ENCODE measurements at places on chromosomes 7 and 10.

DNA sequence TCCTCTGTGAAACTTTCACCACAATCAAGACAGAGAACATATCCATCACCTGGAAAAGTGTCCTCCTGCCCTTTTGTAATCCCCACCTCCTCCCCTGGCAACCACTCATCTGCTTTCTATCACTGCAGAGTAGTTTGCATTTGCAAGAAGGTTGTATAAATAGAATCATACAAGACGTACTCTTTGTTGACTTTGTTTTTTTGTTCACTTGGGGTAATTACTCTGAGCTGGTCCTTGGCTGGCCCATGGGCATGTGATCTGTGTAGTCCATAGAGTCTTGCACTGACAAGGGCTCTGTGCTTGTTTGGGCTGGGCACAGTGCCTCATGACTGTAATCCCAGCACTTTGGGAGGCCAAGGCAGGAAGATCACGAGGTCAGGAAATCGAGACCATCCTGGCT lies 7.8 kb upstream of the HACD1 start:
- DNase-seq = no peak

- DNase-seq = no peak
Measured at GRCh38 chr7:144821067-144821466, 14.8 kb downstream of the TPK1 start.

DNA sequence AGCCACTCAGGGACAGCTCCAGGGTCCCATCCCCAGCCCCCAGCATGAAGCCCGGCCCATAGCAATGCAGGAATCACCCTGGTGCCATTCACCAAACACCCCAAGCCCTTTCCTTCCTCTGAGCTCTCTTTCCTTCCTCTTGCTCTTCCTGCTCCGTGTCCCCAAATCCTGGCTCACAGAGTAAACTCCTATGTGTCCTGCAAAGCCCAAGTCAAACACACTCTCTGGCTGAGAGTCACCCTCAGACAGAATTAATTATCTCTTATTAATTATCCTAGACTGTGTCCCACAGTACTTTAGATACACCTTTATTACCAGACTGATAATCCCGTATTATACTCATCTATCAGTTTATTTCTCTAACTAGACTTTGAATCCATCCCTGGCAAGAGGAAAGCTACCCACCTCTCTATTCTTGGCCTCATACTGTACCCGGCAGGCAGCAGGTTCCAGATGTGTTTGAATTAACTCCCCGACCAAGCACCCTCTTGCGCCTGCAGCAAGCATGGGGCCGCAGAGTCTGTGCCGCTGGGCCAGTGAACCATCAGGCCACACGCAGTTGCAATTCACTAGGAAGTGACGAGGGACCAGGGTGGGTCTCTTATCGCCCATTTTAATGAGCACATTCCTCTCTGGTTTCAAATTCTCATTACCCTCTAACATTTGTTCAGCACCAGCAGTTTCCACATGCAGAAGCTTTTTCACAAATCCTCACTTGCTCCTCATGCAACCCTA lies 86.7 kb downstream of the PRKAG2 start:
- DNase-seq = no peak

DNA sequence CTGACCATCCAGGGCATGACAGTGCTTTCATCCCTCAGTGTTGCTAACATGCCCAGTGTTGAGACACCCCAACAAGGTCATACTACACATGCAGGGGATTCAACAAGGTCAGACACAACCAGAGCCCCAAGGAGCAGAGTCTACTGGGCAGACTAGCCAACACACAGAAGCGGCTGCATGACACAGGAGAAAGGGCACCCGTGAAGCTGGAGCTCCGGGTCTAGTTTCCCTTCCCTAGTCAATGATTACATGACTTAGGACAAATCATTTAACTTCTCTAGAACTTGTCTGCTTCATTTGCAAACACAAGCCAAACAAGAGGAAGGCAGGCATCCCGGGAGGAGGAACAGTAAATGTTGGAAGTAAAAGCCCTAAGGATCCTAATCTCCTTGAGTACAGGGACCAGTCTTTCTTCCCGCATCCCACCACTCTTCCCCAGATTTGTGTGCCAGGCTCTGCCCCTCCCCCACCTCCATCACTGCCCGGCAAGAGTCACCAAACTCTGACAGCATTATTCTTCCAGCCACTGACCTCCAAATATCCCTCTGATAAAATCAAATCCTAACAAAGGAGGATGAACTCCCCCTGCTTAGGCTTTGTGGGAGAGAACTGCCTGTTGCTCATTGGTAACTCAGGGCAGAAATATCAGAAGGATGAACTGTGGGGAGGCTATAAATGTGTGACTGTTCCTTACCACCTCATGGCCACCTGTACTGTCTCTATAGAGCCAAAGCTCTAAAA lies 104.3 kb downstream of the KCNMA1 start:
- DNase-seq = peak; percentile 47

DNA sequence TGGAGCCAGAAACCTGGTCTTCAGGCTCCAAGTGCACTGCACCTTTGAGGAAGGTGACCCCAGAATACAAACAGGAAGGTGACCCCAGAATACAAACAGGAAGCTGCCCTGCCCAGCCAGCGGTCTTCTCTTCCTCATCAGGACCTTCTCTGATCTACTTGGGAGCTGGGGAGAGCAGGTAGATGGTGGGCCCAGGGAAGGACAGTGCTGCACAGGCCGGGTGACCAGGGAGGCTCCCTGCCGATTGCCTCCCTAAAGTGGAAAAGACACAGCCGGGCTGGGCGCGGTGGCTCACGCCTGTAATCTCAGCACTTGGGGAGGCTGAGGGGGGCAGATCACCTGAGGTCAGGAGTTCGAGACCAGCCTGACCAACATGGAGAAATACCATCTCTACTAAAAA lies 151.8 kb upstream of the CHST15 start:
- DNase-seq = no peak

GRCh38 chr10:103580430-103580829 lies 86.9 kb downstream of the NEURL1 start:
- DNase-seq = no peak

GRCh38 chr10:131567279-131568162 lies 256.0 kb upstream of the TCERG1L start:
- no peak for DNase-seq

GRCh38 chr7:139111811-139112301 lies 2.3 kb upstream of the ZC3HAV1 start:
- no peak for DNase-seq

GRCh38 chr7:29885626-29886025 lies 79.3 kb downstream of the WIPF3 start:
- no peak for DNase-seq

- no peak for DNase-seq
Measured at GRCh38 chr10:23779301-23779700, 340.4 kb downstream of the OTUD1 start.

GRCh38 chr10:103082683-103083082 lies 110.4 kb downstream of the NT5C2 start:
- DNase-seq = no peak

DNA sequence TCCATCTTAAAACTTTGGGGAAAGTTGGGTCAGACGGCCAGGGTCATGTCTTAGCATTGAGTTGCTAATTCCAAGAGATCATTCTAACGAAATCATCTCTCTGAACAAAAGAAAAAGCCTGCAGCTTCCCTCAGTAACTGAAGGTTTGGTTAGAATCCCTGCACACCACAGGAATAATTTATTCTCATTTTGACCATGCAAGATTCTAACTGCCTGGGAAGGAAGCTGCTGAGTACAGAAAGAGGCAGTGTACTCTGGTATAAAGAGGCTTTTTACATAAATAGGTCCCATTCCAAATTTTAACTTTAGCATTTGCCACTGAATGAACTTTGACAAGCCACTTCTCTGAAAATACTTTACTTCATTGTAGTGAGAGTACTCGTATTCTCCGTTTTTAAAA lies 76.9 kb upstream of the RSBN1L start:
- no peak for DNase-seq

DNA sequence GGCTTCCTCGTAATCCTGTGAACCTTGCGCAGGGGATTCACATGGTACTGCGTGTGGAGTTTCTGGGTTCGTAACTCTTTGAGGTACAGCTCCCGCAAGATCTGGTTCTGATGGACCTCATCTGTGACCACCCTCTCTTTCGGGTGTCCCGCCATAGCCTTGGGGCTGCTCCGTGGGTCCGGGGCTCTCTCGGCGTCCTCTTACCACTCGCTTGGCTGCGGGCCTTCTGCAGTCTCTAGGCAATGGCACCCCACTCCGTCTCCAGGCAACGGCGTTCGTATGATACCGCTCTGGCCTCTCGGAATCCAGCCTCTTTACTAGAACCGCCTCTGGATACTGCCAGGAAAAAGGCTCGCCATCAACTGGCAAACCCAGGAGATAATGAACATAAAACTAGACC lies 54.7 kb upstream of the AMPH start:
- no peak for DNase-seq

DNA sequence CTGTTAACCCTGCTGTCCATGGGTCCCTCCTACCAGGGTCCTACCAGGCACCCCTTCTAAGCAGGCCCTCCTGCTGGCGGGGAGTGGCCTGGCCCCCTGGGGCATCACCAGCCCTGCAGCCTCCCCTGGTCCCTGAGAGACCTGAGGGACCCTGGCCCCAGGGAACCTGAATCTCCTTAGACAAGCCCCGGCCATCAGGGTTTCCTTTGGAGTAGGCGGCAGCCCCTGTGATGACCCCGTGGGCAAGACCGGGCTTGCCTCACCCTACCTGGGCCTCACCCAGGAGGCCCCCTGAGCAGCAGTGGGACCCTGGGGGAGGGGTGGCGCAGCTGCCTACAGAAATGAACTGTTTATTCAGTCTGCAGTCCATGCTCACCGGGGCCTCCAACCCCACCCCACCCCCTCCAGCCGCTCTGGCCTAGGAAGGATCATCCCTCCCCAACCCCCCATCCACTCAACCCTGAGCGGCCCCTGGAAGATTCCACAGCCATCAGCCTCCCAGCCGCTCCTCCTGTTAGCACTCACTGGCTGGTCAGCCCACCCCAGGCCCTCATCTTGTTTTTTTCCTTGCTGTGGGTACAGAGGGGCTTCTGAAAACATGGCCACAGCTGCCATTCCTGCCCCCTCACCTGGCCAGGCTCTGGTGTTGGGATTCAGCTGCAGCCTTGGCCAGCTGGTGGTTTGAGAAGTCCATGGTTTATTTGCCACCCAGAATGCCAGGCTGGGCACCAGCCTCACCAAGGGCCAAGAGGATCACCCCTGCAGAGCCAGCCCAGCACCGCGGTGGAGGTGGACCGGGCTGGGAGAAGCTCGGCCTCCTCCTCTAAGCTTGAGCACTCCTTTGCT lies 34.8 kb upstream of the CHST15 start:
- no peak for DNase-seq

DNA sequence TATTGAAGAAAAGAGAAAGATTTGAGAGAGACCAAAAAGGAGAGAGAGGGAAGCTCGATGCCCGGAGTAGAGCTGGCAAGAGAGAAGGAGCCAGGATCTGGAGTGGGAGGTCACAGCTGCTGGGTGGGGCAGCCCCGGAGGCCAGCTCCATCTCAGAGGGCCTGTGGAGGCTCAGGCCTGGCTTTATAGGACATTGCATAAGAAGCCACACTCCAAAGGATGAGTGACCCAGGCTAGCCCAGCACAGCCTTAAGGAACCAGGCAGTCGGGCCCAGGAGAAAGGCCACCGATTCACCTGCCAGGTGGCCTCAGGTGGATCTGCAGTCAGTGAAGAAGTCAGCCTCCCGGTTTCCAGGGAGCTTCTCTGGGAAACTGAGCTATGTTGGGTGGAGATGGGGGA lies 676 bp downstream of the PLAC9 start:
- DNase-seq = peak; percentile 64

- no peak for DNase-seq
Measured at GRCh38 chr7:145313551-145313950, 477.7 kb upstream of the TPK1 start.

- DNase-seq = peak; percentile 75
Measured at GRCh38 chr7:127667017-127667670, 15.2 kb downstream of the SND1 start.

DNA sequence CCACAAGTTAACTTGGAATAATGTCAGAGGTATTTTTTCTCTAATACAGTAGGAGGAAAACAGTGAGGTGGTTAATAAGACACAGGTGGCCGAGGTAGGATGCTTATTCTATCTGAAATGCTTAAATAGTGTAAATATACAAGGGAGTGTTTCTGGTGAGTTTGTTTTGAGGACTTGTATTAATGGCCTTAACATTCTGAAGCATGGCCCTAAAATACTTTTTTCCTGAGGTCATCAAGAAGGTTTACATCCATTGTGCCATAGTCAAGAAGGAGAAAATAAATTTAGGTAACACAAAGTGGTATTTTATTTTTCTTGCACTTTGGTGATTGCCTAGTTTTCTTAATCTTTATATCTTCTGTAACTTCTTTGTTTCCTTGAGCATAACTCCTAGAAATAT lies 18.8 kb downstream of the GNAI1 start:
- DNase-seq = peak; percentile 50

DNA sequence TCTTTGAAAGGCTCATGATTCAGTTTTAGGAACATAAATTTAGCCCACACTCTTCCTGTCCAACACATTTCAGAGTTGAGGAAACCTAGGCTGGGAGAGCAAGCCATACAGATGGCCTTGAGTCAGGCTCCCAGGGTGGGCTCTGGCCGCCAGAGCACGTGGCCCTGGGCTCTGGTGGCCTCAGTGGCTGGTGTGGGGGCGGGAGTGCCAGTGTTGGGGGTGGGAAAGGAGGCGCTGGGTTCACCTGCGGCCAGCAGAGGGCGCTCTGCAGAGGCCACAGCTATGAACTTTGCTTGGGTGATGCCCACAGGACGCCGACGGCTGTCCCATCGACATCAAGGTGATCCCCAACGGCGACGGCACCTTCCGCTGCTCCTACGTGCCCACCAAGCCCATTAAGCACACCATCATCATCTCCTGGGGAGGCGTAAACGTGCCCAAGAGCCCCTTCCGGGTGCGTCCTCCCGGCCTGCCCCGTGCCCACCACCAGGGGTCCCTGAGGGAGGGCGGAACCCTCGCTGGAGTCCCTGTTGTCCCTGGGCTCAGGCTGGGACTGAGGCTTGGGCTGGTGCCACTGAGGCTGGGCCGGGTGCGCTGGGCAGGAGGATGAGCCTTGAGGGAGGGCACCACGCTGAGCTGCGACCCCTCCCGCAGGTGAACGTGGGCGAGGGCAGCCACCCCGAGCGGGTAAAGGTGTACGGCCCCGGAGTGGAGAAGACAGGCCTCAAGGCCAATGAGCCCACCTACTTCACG lies 11.9 kb downstream of the FLNC start:
- peak; percentile 52 for DNase-seq

- peak; percentile 19 for DNase-seq
Measured at GRCh38 chr7:140983802-140984201, 30.9 kb downstream of the MRPS33 start.

DNA sequence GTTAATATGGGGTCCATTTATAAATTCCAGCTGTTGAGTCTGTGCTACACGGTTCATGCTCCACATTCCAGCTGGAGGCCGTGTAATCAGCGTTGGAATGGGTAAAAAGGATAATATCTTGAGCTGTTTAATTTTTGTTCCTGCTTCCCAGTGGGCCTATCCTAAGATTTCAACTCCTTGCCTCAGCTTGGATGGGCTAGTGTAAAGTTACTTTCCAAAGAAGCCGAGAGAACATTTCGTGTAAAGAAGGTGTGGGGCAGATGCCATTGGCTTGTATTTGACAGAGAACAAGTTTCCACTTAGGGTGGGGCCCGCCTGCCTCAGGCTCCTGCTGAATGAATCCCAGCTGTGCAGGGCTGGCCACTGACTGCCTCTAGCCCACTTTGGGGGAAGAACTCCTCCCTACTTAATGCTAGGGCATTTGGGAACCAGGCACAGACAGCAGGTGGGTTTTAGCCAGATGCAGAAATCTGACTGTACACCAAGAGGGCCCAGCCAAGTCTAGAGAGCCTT lies 125.9 kb upstream of the LYZL2 start:
- peak; percentile 42 for DNase-seq

GRCh38 chr7:27677912-27678612 lies 15.4 kb upstream of the HIBADH start:
- DNase-seq = peak; percentile 97

Measured in EH (cell line).